Ecto neural progenitor cell (in vitro differentiated cells): ENCODE measurements at places on chromosomes 3 and 15.

- no peak for DNase-seq
Measured at GRCh38 chr3:32148351-32148750, 41.9 kb downstream of the GPD1L start.

DNA sequence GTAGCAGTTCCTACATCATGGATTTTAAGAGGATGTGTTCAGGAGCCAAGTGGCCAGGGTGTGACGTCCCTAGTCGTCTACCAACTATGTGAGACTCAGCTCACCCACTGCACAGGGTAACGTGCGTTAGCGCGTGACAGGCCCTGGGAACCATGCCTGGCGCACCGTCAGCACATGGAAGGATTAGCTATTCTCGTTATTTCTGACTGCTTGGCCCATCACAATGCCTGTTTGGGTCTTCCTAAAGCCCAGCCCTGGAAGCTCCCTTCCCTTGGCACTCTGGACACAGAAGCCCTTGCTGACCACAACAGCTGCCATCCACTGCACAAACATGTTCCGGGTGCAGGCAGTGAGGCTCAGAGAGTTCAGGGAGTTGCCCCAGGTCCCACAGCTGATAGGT, 91.0 kb upstream of the RPL32 start:
- DNase-seq: no peak

- no peak for DNase-seq
Measured at GRCh38 chr3:118472586-118472985, 562.1 kb downstream of the IGSF11 start.

- DNase-seq: no peak
Measured at GRCh38 chr15:60086681-60087429, 82.7 kb downstream of the FOXB1 start.

- DNase-seq: peak; percentile 53
Measured at GRCh38 chr3:138724443-138724842, 110.3 kb downstream of the PIK3CB start.
